LoVo (cell line): ENCODE measurements at places on chromosomes 13 and 19.

DNA sequence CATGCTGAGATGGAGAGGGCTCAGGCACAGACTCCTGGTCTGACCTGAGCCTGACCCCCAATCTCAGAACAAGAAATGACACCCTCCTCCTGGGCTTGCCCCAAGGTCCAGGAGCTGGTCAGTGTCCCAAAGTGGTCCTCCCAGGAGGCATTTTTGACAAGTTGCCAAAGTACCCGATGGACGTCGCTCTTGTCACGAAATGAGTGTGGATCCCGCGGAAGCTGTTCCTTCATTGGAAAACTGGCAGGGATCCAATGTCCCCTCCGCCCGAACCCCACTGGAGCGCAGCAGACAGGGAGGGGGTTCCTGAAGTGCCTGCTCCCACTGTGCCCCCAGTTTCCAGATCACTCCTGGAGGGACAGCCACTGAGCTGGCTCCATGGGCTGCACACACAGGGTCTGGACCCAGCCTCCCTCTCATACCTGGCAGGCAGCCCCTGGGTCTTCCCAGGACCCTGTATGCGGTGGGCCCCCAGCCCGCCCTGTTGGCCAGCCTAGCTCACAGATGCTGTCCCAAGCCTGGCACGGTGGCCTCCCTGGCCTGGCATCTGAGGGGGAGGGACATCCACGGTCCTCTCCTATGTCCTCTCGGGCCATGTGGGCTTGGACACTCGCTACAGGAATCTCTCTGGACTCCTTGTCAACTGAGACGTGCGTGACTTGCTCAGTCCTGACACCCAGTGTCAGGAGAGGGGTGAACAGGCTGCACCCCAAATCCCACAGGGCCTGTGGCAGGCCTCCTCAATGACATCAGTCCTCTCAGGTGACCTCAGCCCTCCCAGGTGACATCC, 12.8 kb upstream of the ZNF14 start:
- DNase-seq = no peak

DNA sequence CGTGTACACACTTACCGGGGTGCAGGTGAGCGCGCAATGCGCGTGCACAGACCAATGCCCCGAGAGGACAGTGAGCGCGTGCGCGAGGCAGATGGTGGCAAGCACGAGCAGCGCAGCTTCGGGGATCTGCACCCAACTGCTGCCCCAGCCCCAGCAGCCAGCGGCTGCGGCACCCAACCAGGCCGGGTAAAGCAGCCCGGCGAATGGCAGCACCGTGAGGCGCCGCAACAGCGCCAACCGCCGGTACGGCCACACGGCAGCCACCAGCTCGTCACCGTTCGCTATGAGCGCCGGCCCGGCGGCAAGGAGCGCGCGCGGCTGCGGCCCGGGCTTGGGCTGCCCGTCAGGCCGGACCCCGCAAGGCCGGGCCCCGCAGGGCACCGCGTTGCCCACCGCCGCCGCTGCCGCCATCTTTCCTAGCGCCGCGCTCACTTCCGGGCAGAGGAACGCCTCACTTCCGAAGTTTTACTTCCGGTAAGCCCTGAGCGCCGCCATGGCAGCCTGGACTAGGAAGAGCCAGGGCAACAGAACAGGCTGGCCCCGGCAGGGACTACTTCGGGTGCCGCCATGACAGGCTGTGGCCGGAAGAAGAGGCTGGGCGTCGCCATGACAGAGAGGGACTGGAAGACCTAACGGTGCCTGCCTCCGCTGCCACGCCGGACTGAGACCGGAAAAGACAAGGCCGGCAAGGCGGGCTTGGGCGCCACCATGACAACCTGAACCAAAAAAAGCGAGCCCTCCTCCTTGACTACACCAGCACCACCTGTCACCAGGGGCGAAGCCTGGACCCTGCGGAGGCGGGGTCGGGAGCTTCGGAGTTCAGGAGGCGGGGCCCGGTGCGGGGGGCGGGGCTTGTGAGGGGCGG, at the start of gene ATP13A1:
ATP13A1 (minus strand) TSS at position 421 of the 865 bp plus-strand sequence; CDS start at position 411, 10 bp downstream.
- peak; percentile 98 for DNase-seq

DNA sequence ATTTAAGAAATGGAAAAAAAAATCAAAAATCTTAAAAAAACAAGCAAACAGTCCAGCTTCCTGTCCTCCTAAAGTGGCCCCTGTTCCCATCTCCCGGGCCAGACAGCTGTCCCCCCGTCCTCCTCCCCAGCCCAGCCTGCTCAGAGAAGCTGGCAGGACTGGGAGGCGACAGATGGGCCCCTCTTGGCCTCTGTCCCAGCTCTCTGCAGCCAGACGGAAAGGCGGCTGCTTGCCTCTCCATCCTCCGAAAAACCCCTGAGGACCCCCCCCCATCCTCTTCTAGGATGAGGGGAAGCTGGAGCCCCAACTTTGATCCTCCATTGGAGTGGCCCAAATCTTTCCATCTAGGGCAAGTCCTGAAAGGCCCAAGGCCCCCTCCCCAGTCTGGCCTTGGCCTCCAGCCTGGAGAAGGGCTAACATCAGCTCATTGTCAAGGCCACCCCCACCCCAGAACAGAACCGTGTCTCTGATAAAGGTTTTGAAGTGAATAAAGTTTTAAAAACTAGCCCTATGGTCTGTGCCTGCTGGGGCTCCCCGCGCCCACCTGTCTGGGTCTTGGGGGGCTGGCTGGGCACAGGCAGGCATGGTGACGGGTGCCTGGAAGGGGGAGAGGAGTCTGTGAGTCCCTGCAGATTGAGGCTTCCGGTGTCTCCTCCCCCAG, 3.8 kb downstream of the GADD45GIP1 start:
- DNase-seq = no peak

- no peak for DNase-seq
These were observed 6.6 kb downstream of the SIGLECL1 start for GRCh38 chr19:51257471-51257870.

- no peak for DNase-seq
These were observed 36.7 kb downstream of the PIN1 start for GRCh38 chr19:9871626-9872338.

DNA sequence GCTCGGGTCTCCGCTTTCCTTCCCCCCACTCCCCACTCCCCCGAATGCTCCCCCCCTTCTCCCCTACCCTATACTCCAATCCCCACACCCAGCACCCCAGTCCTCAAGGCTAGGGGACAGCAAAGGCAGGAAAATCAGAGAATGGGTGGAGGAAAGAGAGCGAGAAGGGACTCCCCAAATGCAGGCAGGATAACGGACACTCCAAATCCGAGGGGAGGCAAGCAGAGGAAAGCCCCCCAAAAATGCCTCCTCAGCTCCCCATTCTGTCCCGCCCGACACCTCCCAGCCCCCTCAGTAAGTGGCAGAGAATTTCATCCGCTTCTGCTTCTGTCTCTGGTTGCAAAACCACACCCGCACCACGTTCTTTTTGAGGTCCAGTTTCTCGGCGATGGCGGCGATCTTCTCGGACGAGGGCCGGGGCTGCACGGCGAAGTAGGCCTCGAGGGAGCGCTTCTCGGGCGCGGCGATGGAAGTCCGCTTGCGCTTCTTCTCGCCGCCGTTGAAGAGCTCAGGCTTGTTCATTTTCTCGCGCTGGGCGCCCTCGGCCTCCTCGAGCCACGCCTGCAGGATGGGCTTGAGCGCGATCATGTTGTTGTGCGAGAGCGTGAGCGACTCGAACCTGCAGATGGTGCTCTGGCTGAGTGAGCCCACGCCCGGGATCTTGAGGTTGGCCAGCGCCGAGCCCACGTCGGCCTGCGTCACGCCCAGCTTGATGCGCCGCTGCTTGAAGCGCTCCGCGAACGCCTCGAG, 2.1 kb downstream of the POU4F1 start:
- DNase-seq = no peak

- DNase-seq = no peak
These were observed 24.5 kb downstream of the ZBTB7A start for GRCh38 chr19:4042064-4042730.

- DNase-seq = no peak
These were observed 217.1 kb downstream of the PCCA start for GRCh38 chr13:100306030-100306429.

- DNase-seq = no peak
These were observed 14.9 kb downstream of the MAP2K2 start for GRCh38 chr19:4108767-4109625.

GRCh38 chr13:107373551-107373950, 805.6 kb upstream of the ARGLU1 start:
- no peak for DNase-seq

DNA sequence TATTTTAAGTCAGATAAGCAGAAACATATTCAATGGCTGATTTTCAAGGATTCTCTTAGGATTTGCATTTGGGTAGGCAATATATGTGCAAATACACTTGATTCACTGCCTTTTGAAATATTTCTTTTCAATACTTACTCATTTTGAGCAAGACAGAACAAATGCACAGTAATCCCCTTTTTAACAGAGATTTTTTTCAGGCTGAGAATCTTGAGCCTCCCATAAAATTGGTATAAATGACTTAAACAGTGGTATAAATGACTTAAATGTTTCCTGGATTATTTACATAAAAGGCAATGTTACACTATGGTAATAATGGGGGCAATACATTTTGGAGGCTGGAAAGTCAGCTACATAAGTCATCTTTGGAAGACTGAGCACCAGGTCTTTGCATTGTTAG, 389.0 kb downstream of the OLFM4 start:
- DNase-seq = no peak

DNA sequence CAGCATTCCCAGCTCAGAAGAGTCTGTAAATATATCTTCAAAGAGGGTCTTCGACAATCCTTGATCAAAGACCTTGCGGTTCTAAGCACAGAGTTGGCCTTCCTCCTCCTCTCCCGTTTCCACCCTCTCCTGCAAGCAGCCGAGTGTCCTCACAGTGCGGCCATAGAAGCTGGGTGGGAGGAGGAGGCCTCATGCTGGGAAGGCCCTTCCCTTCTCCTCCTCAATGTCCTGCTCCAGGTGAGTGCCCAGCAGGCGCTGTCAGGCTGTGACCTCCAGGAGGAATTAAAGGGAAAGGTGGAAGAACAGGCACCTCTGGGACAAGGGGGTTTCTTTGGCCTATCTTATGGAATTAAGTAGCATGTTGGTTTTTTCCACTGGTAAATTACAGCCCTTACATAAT, 674.2 kb upstream of the ARGLU1 start:
- no peak for DNase-seq

DNA sequence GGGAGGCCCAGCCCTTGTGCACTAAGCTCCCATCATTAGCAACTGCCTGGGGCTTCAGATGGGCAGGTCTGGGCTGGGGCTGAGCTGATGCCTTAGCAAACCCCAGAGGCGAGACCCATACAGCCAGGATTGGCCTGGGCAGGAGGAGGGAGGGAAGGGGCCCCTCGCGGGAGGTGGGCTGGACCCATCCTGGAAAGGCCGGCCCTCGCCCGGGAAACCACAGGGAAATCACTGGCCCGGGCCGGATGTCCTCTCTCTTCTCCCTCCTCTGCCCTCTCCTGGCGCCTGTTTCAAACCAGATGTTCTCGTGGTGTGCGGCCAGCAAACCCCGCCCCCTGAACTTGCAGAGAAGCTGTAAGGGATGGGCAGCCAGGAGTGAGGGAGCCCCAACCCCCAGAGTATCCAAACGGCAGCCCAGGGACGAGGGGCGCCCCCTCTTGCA, 43.1 kb downstream of the TMEM255B start:
- DNase-seq = no peak

DNA sequence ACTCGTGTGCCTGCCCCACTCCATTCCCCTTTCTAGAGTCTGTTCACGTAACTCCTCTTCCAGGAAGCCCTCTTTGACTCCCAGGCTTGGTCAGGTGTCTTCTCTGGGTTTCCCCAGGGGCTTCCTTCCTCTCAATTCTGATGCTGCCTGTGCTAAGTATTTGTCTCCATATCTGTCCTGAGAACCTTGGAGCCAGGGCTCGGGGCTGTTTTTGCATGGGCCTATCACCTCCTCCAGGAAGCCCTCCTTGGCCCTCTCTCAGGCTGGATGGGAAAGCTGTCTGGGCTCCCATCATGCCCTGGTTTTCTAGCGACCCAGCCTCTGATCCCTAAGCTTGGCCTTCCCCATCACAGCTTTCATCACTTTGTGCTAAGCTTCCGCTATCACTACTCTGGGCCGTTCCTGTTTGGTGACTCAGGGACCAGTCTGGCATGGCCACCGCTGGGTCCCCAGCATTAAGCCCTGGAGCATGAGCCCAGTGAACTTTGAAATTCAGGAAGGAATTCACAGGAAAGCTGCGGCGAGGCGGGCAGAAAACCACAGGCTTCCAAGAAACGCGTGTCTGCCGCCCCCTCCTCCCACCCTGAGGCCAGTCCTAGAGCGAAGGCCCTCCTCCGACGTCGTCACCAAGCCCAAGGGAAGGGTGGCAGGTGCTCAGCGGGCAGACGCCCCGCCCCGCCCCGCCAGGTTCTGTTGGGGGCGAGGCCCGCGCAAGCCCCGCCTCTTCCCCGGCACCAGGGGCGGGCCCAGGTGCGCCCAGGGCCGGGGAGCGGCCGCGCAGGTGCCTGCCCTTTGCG, 486 bp upstream of the SPINT2 start:
- peak; percentile 96 for DNase-seq

- DNase-seq = no peak
These were observed 25.5 kb upstream of the NAXD start for GRCh38 chr13:110589793-110590390.

DNA sequence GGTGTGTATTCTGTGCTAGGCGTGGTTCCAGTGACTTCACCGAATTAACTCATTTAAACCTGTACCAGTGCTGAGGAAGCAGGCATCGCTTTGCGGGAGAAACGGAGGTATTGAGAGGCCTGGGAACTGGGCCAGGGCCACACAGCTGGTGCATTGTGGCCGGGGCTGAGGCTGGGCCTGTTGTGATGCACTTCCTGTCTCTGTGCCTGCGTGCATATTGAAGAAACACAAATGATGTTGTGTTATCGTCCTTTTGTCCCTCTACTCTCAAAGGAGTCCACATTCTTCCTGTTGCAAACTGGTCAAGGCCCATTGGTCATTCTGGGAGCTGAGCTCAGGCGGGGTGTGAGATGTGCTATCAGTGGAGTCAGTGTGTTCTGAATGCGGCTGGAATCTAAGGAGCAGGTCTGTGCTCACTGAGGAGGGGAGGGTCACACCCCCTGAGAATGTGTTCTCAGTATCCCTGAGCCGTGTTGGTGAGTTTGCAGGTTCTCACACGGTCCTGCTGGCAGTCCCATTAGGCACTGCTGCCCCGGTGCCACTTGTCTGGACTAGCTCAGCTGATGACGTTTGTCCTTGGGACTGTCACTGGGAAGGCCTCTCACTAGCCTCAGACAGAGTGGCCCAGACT, 62.1 kb downstream of the ARHGEF7 start:
- no peak for DNase-seq

DNA sequence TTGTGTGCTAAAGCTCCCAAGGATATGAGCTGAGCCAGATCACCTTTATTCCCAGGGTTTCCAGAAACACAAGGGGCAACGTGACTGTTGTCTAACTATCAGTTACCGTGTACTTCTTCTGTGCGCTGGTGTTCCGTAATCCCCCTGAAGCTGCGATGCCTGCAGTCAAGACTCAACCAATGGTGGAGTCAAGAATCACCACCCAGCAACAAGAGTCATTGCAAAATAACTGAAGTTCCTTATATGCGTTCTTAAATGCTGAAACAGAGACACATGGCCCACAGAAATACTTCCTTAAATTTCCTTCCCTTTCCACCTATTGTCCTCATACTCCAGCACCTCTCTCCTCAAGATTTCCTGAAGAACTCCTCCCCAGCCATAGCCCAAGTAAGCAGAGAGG, 200.2 kb downstream of the KATNAL1 start:
- no peak for DNase-seq

GRCh38 chr13:46086421-46086922, 18.4 kb downstream of the CPB2 start:
- no peak for DNase-seq
